Activated naive CD4-positive, alpha-beta T cell treated with Interleukin-2 at 50 U/mL for 16 hours (primary cell): ENCODE measurements at places on chromosomes 2 and 18.

GRCh38 chr2:9001229-9001628, 2.3 kb downstream of the MBOAT2 start:
- no peak for DNase-seq

- DNase-seq, result no peak
Measured at GRCh38 chr2:175490360-175490791, 308.9 kb upstream of the ATP5MC3 start.

- no peak for DNase-seq
Measured at GRCh38 chr2:3115301-3116042, 262.1 kb downstream of the EIPR1 start.

DNA sequence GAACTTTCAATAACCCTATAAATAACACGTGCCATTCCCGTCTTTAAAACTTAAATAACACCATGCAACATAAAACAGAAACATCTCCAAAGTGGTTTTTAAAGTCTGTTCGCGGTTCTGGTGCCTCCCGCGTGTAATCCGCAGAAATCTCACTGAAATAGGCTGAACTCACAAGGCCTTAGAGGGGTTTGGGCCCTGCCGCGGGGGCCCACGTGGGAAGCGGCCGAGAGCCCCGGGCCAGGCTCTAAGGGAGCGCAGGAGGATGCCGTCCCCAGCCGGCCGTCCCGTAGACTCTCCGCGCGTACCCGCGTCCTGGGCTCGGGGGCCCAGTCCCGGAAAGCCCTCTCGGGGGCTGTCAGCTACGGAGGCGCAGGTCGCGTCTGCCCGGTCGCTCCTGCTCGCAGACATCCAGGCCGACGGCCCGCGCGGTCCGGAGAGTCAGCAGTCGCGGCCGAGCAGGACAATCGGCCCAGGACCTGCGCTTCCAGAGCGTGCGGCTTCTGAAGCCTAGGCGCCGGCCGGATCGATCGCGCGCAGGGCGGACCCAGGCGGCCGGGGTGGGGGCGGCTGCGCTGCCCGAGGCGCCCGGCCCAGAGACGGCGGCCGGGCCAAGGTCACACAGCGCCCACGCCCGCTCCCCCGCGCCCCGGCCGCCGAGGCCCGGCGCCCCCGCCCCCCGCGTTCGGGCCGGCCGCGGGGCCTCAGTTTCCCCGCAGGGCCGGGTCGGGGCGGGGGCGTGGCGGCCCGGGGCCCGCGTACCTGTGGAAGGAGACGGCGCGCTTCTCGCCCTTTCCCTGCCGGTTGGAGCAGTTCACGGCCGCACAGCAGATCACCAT, 558 bp downstream of the THAP4 start:
- peak; percentile 39 for DNase-seq

- DNase-seq, result no peak
Measured at GRCh38 chr18:72470391-72470790, 73.8 kb downstream of the CBLN2 start.

GRCh38 chr2:237473878-237474441, 13.1 kb upstream of the MLPH start:
- DNase-seq, result no peak

GRCh38 chr18:58443671-58444070, 185.2 kb downstream of the ALPK2 start:
- DNase-seq, result no peak

- no peak for DNase-seq
Measured at GRCh38 chr2:11320698-11321492, 23.5 kb downstream of the ROCK2 start.

DNA sequence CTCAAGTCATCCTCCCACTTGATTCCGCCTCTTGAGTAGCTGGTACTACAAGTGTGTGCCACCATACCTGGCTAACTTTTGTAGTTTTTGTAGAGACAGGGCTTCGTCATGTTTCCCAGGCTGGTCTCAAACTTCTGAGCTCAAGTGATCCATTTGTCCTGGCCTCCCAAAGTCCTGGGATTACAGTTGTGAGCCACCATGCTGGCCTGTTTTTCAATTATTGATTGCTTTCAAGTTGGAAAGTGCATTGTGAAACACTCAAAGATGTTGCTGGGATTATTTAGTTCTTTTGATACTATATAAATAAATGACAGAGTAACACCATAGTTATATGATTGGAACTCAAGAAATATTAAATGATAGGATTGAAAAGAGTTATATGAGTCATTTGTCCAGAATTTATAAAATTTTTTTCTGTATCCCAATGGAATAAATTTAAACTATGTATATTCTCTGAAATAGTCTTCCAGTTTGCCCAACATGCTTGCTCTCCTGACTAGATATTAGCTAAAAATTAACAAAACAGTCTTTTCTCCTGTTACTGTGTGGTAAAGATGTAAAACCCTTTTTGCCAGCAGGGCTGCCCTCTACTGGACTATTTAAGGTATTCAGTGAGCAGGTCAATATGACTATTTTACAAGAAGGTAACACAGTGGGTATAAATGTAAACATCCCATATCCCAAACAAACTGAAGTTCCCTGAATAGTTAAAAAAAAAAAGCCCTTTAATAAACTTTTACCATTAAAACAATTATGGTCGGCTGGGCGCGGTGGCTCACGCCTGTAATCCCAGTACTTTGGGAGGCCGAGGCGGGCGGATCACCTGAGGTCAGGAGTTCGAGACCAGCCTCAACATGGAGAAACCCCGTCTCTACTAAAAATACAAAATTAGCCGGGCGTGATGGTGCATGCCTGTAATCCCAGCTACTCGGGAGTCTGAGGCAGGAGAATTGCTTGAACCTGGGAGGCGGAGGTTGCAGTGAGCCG, 42.7 kb downstream of the ACSL3 start:
- peak; percentile 9 for DNase-seq

DNA sequence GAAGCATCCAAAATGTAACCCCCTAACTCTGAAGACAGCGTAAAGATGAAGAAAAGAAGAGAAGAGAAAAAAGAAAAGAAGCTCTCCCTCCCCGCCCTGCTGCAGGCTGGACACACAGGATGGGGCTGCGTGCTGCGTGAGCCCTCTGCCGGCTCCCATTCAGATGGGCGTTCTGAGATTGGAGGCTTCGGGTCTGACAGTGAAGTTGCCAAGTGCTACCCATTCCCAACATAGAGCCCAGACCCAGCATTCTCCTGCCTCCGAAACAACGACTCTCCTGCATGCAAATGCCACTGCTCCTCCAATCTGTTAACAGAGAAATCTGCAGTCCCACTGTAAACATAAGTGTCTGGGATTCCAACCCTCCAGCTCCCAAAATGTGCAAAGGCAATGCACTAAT, 234.9 kb downstream of the BCL11A start:
- no peak for DNase-seq

GRCh38 chr2:181459621-181460021, 2.4 kb downstream of the ITGA4 start:
- DNase-seq, result no peak

DNA sequence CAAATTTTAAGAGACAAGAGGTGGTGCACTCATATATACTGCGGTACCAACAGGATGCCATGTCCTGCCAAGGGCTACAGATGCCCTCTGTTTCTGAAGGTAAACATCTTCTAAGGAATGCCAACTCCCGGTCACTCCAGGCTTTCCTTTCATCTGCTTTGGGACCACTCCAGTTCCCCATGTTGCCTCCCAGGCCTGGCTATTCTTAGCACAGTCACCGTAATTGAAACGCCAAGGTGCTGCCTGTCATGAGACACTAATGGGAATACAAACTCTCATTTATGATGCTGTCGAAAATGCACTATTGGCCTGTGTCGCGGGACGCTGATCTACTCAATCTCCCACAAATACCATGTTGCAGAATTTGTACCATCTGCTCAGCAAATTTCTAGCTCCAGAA, 79.6 kb downstream of the KLF7 start:
- no peak for DNase-seq

DNA sequence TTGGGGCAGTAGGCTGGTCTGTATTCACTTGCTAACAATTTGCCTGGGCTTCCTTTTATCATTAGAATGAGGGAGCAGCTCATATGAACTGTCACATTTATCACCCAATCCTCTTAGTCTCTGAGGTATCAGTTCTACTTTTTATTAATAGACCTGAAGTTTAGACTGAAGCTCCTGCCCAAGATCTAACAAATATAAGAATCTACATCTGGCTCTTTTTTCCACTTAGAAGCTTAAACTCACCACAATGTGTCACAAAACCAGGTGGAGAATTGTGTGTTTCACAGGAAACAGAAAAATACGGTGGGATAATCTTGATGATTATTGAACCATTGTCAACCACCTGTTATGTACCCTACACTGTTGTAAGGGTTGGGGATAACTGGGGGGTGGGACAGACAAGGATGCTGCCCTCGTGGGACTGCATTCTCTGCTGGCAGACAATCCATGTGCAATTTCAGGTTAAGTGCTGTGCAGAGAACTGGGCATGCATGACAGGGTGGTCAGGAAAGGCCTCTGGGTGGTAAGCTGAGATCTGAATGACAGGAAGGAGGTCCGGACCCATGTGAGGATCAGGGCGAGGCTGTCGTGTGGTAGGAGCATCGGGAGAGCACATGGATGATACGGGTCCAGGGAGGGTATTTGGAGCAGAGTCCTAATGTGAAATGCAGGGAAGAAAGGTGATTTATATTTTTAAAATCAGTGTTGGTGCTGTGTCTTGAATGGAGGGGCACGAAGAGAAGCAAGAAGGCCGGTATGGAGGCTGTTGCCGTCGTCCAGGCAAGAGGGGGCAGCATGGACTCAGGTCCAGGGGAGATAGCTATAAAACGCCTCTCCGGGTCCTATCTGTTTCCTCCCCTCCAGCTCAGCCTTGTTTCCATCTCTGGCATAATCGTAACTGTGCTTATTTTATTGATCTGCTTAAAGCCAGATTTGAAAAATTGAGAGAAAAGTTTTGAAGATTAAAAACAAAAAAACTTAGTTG, 17.6 kb downstream of the MYL12B start:
- DNase-seq, result no peak

DNA sequence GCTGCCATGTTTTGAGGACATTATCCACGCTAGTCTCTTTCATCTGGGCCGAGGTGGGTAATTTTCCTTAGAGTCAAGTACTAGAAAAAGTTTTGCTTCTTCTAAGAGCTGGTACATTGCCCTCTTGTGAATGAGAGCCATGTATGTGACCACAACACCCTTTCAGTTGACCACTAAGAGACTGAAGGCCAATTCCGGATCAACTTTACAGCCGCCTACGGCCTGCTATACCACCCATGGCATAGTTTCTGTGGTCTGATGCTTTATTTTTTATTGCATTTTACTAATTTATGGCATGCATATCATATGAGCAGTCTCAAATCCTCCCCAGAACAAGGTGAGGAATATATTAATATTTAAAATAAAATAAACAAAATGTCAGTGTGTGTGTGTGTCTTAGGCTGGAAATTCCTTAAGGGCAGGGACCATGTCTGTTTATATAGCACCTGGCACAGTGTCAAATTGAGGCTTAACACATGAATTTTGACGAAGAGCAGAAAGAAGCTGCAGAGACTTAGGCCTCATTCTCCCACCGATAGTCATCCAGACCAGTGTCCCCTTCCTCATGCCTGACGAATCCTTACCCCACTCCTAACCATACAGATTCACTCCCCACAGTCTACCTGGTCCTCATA, 35.4 kb downstream of the PSD4 start:
- DNase-seq, result no peak

DNA sequence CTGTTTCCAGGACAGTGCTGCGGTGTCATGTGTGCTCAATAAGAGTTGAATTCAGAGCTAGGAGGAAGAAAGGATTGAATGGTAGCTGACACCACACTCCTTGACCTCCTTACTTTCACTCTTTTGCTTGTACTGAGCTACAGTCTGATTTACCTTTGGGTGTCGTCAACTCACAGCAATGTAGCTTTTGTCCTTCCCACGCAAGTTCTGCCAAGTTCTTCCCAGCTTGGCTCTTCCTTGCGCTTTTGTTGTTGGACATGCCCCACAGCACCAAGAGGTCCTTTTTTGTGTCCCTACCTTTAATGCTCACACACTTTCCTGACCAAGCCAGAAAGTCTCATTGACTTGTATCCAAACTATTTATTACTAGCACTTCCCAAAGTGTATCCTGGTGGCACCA, 38.3 kb upstream of the ITGB6 start:
- DNase-seq, result no peak
